T follicular helper cell (primary cell): ENCODE measurements at places on chromosomes 11 and 22.
A peak's percentile ranks its signal among the peaks of the same experiment; 100 is the strongest.

DNA sequence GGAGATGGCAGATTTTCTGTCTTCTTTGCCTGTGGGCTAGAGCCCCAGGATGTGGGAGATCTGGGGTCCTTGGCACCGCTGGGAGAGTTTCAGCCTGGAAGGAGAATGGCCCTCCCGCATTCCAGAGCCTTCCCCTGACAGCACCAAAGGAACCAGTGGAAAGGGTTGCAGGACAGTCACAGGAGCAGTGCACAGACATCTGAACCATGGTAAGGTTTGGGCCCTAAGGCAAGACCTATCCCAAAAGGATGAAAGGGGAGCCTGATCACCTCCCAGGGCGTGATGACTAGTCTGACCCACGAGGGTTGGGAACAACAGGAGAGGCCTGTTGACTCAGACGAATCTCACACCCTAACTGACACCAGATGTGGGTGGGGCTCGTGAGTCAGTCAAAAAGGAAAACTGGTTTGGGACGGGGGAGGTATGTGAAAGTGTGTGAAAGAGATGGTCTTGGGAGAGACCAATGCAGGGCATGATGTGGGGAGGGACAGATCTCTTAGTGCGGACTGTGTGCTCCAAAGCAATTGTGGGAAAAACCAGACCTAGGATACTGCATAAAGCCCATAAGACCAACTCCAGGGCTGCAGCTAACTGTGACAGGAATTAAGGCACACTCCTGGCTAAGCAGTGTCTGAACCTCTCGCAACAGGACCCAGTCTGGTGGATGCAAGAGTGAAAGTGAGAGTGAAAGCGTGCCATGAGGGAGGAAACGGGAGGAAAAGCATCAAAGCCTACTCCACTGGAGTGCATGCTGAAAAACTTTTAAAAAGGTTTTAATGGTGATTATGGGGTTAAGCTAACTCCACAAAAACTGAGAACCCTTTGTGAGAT, 39.1 kb upstream of the GLYAT start:
- DNase-seq, result no peak

DNA sequence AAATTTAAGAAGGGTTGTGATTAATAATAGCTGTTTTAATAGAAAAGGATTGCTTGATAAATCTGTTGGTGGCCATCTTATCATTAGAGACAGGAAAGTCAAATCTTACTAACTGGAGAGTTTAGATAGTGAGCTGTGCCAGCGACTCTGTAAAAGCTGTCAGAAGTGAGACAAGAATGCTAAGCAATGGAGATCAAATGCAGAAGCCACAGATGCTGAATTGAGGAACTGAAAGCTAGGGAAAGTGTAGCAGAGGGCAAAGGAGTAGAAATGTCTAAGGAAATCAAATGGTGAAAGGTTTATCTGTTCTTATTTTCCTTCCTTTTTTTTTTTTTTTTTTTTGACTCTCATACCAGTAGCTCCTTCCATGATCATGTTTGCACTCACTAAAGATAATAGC, 13.7 kb downstream of the MS4A13 start:
- no peak for DNase-seq

DNA sequence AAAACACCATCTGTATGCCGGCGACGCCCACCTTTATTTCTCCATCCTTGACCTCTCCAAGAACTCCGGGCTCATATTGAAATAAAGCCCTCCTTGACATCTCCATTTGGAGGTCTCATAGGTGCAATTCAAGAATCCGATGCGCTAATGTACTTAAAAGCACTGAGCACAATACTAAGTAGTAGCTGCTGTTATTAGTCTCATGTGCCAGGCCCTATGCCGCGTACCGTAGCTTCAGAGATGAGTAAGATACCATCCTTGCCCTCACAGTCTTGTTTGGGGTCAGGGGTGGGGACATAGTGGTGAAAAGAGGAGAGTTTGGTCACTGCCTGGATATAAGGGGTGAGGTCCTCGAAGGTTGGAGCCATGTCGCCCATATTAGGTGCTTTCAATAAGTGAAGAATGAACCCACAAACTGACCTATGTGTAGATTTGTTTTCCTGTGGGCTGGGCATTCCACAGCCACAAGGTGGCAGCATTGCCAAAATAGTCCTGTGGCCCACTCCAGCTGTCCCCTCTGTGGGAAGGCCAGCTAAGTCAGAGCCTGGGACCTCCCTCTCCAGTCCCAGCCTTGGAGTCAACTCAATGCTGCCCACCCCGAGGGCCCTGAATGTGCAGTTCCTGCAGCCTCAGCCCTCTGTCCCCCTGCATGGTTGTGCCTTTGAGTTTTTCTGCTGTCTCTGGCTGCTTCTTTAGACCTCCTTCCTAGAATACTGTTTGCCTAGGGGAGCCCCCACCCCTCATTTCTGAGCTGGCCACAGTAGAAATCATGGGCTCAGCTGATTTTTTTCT, 6.5 kb downstream of the DCPS start:
- DNase-seq, result peak; percentile 15

DNA sequence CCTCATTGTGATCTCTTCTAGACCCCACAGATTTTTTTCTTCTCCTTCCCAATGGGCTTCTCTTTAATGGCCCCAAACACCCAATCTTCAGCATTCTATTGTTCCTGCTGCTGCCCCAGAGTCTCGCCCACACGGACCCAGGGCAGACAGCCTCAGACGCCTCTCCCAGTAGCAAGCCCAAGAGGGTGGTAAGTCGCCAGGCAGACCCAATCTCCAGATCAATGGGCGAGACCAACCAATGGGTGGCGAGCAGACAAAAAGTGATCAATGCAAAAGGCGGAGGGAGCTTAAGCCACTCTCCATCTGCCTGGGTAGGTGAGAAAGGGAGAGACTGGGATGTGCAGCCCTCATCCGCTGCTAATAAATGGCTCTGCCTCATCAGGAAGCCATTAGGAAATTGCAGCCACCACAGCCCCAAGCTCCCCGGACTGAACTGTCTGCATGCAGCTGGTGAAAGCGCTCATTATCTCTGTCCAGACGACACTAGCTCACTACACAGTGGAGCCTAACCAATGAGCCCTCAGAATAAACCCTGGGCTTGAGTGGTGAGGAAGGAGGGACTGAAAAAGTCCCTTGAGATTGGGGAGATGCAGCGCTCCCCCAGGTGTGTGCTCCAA, 81.8 kb downstream of the ETS1 start:
- DNase-seq, result no peak

GRCh38 chr22:46262449-46263215, 511 bp downstream of the PKDREJ start:
- DNase-seq, result no peak

DNA sequence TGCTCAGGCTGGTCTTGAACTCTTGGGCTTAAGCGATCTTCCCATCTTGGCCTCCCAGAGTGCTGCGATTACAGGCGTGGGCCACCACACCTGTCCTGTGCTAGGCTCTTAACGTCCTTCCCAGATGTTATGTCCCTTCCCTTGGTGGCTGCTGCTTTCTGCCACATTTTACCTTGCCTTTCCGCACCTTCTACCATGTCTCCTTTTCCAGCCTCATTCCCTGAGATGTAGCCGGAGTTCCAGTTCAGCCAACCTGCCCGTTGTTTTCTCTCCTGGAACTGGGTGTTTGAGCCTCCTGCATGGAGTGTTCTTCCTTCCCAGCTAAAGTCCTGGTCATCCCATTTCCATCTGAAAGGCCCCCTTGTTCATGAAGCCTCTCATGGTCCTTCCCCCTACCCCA, 95.3 kb downstream of the PTPRJ start:
- DNase-seq, result no peak

GRCh38 chr11:124978316-124978715, 24.3 kb downstream of the CCDC15 start:
- no peak for DNase-seq

DNA sequence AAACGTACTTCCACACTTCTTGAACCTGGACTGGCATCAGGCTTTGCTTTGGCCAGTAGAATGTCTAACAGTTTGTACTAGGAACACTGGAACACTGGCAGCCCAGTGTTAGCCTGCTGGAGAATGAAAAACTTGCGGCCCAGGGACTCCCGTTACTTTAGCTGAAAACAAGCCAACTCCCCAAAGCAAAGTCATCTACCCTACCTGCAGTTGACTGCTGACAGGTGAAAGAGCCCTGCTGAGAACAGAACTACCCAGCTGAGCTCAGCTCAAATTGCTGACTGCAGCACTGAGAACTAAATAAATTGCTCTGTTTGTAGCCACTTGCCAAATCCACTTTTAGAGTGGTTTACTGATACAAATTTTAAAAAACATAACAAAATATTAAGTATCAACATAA, 342.5 kb downstream of the LRRC4C start:
- no peak for DNase-seq

DNA sequence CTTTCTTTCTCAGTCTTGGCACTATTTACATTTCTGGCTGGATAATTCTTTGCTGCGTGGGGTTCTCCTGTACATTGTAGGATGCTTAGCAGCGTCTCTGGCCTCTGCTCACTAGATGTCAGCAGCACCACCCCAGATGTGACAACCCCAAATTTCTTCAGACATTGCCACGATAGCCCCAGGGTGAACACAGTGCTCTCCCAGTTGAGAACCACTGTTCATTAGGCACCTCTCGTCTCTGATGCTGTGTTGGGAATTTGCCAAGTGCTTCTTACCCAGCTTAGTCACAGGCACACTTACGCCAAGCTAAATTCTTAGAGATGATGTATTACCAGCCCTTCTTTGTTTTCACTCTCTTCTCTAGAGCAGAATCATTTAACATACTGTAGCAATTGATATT, 9.4 kb downstream of the TRIM6 start:
- no peak for DNase-seq

DNA sequence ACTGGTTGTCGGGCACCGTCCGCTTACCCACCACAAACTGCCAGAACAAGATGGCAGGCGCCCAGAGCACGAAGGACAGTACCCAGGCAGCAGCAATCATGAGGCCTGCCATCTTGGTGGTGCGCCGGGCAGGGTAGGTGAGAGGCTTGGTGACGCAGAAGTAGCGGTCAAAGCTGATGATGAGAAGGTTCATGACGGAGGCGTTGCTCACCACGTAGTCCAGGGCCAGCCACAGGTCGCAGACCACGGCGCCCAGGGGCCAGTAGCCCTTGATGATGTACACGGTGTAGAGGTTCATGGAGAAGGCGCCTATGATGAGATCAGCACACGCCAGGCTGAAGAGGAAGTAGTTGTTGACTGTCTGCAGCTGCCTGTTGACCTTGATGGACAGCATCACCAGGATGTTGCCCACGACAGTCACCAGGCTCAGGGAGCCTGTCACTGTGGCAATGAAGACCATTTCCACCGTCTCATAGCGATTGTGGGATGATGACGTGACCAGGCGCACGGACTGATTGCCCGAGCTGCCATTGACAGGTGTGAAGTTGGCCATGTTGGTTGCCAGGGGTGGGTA, 4.6 kb downstream of the MDK start:
- DNase-seq, result no peak

DNA sequence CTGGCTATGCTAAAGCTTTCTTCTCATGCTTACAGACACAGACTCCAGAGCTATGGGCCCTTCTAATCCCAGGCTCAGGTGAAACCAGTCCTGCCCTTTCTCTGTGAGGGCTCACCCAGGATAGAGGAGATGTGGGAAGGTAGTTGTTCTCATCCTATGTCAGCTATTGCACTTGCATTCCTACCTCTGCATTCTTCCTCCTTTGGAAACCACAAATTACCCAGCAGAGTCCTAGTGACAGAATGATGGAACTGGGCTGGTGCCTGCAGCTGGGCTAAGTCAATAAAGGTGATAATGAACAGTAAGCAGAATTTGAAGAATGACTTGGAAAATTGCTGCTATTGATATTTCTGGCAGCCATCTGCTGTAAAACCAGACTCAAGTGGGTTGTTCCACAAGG, 560.0 kb downstream of the TMEM135 start:
- DNase-seq, result no peak

- DNase-seq, result no peak
These were observed 154.3 kb downstream of the BUD13 start for GRCh38 chr11:116618461-116618860.

- no peak for DNase-seq
These were observed 54.7 kb downstream of the GRAMD4 start for GRCh38 chr22:46674906-46675305.

- DNase-seq, result no peak
These were observed 1015.0 kb upstream of the RAG2 start for GRCh38 chr11:37613031-37613430.

GRCh38 chr11:62017878-62018655, 50.6 kb upstream of the FTH1 start:
- no peak for DNase-seq

DNA sequence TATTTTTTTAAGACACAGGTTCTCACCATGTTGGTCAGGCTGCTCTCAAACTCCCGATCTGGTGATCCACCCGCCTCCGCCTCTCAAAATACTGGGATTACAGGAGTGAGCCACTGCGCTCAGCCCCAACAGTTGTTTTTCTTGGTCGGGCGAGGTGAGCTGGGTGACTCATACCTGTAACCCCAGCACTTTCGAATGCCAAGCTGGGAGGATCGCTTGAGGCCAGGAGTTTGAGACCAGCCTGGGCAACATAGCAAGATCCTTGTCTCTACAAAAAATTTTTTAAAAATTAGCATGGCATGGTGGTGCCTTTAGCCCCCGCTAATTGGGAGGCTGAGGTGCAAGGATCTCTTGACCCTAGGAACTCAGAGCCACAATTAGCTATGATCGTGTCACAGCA, 7.0 kb upstream of the NF2 start:
- DNase-seq, result no peak

DNA sequence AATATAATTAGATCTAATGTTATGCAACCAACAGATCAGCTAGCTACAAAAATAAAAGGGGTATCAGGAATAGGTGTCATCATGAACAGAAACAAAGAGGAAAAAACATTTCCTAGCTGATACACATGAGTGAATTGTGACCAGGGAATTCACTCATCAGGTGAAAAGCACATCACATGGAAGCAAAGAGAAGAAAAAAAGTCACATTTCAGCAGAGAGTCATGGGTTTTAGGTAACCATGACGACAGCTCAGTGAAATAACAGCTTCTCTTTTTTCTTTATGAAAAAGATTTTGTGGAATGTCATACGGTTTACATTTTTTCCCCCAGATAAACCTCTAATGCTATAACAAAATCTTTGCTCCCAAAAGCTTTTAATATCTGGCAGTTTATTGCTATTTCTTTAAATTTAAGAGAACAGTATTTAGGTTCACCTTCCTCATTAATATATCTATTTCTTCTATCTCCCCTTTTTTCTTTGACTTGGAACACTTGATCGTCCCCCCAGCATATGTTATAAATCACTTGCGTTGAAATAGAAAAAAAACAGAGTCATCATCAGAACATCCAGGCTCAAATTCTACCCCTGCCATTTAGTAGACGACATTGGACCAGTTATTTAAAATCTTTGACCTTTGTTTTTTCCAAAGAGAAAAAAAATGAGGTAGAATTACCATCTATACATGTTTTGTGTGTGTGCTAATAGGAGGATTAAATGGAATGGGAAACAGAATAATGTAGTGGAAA, 5.3 kb downstream of the TYR start:
- no peak for DNase-seq

GRCh38 chr11:7319501-7319900, 67.8 kb downstream of the SYT9 start:
- DNase-seq, result no peak
